ENCODE measurements at places on chromosomes 5 and 9.

GRCh38 chr9:109110329-109111021 lies 9.3 kb downstream of the TMEM245 start:
- no peak for DNase-seq

DNA sequence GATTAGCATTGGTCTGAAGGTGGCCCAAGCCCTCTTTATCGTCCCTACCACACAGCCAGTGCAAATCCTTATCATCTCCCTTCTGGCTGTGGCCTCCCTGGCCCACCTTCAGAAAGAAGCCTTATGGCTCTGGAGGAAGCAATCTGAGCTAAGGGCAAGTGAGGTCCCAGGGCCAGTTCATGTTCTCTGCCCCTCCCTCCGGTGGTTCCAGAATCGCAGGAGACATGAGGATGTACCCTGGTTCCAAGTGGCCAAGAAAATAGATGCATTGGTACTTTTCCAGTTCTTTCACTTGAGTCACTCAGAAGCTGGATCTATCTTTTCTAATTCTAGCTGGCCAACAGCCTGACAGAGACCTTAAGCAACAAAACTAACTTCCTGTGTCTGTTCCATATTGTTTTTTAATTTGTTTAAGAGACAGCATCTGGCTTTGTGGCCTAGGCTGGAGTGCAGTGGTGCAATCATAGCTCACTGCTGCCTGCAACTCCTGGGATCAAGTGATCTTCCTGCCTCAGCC lies 60.7 kb downstream of the LHFPL2 start:
- no peak for DNase-seq

GRCh38 chr5:533955-534742 lies 9.9 kb upstream of the SLC9A3 start:
- DNase-seq, result no peak

DNA sequence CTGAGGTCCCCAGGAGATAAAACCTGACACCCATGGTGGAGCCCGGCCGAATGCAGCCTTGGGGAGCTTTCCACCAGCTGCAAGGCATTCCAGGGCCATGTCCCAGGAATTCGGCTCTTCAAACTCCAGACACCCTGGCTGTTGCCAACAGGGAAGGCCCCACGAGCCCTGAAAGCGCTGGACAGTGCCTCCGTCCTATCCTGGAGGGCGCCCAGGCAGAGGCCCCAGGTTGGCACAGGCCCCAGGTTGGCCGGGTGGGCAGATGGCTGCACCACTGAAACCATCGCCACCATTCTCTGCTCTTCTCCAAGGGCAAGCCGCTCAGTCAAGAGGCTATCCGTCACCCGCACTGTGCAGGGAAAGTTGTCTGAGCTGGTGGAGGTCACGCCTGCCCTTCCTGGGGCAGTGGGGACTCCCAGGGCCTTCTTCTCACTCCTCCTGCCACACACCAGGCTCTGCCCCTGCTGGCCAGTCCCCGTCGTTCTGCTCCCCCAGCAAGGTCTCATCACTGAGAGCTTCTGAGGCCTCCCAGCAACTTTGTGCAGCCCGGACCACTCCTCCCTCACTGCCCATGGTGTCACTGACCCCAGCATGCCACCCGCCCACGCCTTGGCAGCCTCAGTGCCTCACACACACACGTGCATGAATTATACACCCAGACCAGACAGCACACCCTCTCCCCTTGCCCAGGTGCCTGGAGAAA lies 21.2 kb downstream of the SLC6A3 start:
- DNase-seq, result no peak

- DNase-seq, result no peak
Measured at GRCh38 chr9:81759680-81760215, 70.4 kb upstream of the TLE1 start.

DNA sequence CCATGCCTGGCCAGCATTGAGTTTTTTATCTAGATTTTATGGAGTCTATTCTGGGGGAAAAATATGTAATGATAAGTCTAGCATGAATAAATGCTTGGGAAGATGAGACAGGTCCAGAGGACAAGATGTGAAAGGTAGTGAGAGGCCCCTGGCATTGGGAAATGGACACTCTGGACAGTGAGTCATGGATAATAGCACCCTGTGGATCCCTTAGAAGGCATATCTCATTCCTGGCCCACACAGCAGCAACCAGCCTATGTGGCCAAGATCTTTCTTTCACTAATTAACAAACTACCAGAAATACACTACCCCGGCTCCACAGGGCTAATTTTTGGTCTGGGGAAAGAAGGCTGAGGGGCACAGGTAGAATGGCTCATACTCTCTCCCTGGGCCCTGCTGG lies 356.1 kb downstream of the TRIM32 start:
- DNase-seq, result no peak

GRCh38 chr5:80935811-80936385 lies 24.3 kb upstream of the RASGRF2 start:
- no peak for DNase-seq

- DNase-seq, result no peak
Measured at GRCh38 chr9:109458453-109459211, 39.5 kb downstream of the PTPN3 start.

DNA sequence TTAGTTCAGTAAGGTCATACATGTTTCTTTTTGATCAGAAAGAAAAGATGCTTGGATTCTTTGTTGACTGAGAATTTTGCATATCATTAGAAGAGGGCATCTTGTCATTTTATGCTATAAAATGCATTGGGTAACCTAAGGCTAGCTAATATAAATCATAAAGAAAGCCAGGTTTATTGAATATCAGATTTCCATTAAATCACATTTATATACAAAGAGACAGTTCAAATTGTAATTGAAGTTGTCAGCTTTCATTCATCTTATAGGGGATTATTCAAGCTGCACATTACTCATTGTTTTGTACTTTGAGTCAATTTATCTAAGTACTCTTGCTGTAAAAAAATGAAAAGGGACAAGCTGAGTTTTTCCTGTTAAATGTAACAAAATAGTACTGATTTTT lies 259.1 kb upstream of the CDH12 start:
- no peak for DNase-seq

DNA sequence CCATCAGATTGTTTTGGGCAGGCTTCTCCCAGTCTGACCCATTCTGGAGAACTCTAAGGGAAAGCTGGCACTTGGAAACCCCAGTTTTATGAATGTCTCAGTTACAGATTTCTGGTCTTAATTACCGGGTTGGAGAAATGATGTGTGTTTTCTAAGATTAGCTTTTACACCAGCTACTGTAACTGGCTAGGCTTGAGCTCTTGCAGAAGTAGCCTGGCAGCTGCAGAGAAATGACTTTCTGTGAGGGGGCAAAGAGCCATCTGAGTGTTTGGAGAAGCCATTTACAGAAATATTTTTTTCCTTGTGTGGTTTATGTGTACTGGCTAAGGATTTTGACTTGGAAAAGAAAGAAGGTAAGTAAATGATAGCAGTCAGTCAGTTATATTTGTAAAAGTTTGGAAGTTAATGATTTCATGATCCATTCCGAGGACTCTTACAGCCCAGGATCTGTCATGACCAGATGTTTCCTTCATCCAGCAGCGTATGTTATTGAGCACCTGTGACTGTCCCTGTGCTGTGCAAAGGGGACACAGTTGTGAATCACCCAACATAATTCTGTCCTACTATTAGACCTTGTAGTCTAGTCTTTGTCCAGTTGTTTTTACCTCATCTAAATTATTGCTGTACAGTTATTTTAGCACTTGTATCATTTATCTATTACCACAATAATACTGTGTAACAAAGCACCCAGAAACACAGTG lies 53.7 kb upstream of the GDNF start:
- no peak for DNase-seq

DNA sequence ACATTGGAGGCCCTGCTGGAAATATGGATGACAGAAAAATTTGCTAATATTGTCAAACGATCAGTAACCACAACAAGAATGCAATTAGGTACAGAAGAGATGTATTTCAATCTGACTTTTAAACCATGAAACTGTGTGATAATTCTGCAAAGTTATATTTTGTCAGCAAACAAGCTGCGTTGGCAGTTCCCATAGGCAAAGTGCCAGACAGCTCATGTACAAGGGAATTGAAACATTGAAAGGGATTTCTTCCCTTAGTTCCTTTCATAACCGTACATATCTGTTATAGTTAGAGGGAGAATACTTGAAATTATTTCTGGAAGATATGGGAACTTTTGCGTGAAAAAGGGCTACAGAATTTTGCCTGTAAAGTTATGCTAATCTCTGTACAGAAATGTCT lies 419.4 kb upstream of the PTGER4 start:
- no peak for DNase-seq

DNA sequence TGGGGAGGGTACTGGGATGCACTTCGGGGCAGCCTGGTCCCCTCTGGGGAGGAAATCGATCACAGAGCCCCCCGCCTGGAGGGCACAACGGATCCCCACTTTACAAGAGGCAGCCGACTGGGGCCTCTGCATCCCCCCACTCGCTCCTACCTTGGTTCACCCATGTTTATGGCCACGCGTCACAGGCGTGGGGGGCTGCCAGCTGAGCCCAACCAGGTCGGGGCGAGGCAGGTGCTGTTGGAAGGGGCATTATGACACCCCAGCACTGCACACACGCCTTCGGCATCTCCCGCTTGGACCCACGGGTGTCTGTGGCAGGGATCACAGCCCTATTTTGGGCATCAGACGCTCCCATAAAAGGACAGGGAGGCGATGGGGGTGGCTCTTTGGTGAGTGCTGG lies 14.6 kb downstream of the SOHLH1 start:
- DNase-seq, result no peak

DNA sequence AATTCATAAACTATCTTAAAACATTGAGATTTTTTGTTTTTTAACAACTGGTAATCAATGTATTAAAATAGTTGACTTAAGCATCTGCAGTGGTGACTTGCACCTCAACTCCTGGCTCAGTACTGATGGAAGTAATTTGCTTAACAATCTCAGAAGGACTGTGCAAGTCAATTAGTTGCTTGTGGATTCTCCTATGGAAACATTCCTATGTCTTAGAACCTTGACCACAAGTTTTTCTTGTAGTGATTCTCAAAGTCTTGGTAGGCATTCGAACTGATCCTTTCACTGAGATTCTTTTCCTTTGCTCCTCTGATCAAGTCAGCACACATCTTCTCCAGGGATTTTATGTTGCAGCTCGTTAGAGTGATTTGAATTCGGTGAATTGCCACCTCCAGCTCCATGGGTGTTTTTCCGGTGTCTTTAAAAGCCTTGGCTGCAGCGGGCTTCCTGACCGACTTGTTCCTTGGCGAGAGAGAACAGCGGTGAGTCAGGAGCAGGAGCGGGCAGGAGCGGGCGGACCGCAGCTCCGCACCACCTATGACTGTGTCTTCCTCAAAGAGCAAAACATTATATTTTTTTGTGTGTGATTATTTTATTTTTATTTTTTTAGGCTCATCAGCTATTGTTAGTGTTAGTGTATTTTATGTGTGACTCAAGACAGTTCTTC lies 21.1 kb downstream of the HMGXB3 start:
- no peak for DNase-seq

GRCh38 chr5:174166231-174167079 lies 120.9 kb downstream of the NSG2 start:
- no peak for DNase-seq

DNA sequence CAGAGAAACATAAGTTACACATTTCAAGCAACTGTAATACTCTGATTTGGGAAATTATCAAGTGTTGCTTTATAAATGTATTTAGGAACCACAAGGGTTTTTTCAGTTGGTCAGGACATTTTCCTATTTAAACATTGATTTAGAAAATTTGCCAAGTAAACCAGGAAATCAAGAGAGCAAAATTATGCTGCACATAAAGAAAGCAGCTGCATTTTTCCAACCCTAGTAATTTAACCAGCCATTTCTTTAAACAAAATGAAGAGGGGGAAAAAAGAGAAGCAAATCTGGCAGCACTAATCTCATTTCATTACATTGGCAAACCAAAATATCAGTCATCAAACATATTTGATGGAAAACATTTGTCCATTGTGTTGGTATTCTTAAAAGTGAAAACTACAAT lies 271.4 kb downstream of the TLE1 start:
- DNase-seq, result no peak

DNA sequence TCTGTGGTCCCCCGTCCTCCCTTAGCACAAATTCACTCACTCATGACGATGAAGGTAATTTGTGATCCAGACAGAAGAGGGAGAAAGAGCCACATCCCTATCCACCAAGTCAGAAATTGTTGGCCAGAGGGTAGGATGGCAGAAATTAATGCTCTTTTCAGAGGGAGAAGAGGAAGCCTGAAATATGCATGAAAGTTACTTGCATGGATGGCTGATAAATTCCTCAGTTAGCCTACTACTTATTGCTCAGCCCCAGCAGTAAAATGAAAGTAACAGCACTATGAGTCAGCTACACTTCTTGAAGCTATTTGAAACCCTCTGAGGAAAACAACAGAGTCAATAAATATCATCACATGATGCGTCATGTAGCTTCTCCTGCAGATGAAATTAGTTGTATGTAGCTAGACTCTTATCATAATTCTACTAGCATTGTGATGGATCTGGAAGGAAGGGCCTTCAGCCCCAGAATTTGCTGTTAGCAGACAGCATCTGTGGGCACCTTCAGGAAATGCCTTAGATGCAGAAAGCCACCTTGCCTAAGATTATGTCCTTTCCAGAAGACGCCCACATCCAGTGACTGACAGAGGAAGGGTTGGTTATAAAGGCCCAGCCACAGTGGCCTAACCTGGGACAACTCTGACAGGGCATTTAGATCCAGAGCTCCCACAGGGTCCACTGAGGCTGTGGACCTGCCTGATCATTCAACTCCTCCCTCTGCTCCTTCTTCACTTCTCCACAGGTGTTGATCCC lies 81.2 kb upstream of the CCDC112 start:
- DNase-seq, result no peak

GRCh38 chr5:141640051-141640415 lies 3.2 kb downstream of the RELL2 start:
- no peak for DNase-seq

- DNase-seq, result no peak
Measured at GRCh38 chr9:81890104-81890503, 38.1 kb upstream of the SPATA31D4 start.

DNA sequence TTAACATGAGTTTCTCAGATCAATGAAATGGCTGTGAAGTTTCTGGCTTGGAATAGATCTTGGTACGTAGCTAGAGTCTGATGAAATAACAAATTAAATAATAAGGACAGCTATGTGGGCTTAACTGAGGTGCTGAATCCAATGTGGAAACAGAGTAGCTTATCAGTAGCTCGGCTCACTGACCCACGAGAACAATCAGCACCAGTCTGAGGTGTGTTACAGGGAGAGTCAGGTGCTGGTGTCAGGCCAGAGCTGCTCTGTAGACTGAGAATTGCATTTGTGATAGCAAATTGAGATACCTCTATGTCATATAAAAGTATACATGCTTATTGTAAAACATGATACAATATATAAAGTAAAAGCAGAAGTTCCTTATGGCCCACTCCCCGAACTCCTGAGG lies 21.2 kb upstream of the CCL28 start:
- DNase-seq, result no peak

- no peak for DNase-seq
Measured at GRCh38 chr5:41763081-41763480, 107.1 kb downstream of the OXCT1 start.

GRCh38 chr9:113633782-113634595 lies 170.5 kb downstream of the RGS3 start:
- DNase-seq, result no peak

Data from T-helper 9 cell (primary cell).